ENCODE measurements at places on chromosomes 7 and 10.

DNA sequence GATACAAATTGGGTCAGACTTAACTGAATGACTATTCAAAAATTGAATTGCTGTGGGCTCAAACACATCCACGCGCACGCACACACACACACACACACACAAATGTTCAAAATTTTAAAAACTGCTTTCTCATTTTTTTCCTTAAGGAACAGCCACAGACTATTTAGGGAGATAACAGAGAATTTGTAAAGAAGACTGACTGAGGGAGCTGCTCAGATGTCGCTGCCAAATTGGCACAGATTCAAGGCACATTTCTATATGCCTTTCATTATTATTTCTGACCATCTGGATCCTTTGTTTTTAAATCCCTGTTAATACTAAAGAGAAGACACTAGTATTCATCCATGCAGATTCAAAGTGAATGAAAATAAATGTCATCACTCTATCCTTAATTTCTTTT, 154.8 kb downstream of the DGKB start:
- no peak for DNase-seq

- DNase-seq: no peak
These were observed 421.9 kb downstream of the SORCS3 start for GRCh38 chr10:105062951-105063350.

- no peak for DNase-seq
These were observed 303.0 kb downstream of the MDFIC start for GRCh38 chr7:115224922-115225321.

DNA sequence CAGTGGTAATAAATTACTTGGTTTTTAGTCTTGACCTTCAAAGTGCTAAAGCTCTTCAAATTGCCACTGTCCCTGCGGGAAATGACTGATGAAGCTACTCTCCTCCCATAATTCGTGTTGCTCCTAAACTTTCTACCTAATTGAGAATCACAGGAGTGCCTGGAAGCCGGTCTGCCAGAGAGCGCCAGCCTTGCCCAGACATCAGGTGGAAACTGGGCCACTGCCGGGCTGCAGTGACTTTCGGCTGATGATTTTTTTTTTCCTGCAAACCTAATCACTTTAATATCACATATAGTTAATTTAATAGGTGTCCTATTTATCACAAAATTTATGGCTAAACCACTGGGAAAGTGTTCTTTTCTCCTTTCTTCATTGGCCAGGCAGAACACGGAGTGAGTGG, 59.6 kb upstream of the UBE3C start:
- DNase-seq: no peak

GRCh38 chr7:122064971-122065370, 79.1 kb downstream of the AASS start:
- no peak for DNase-seq

- DNase-seq: no peak
These were observed 33.6 kb upstream of the AGR3 start for GRCh38 chr7:16915405-16915804.

- DNase-seq: no peak
These were observed 604.6 kb downstream of the GRID1 start for GRCh38 chr10:85761906-85762445.

GRCh38 chr7:119969054-119969453, 303.9 kb upstream of the KCND2 start:
- DNase-seq: no peak

GRCh38 chr7:14368285-14368684, 378.8 kb upstream of the ETV1 start:
- DNase-seq: no peak

DNA sequence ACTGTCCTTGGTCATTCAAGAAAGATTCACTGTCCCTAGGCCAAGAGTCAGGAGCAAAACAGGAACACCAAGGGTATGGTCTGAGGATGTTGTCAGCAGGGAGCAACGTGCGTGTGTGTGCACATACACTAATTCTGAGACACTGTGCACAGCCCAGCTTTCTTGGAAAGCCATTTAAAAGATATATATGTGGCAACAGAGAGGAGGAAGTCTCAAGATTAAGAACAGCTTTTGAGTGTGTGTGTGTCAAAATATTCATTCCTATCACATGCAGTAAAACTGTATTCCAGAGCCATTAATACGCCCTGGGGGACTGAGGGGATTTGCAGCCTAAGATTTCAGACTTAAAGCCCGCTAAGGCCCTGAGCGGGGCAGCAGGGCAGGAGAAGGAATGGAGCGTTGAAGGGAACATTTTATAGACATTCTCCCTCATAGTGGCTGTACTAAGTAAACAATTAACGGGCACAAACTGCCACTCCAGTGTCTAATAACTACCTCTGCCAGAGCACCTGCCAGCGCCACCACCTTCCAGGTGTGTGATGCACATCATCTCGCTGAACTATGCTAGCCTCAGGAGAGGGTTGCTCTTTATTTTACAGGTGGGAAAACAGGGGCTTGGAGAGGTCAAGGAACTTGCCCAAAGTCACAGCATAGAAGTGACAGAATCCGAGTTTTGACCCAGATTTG, 2.0 kb downstream of the NOD1 start:
- DNase-seq: no peak

DNA sequence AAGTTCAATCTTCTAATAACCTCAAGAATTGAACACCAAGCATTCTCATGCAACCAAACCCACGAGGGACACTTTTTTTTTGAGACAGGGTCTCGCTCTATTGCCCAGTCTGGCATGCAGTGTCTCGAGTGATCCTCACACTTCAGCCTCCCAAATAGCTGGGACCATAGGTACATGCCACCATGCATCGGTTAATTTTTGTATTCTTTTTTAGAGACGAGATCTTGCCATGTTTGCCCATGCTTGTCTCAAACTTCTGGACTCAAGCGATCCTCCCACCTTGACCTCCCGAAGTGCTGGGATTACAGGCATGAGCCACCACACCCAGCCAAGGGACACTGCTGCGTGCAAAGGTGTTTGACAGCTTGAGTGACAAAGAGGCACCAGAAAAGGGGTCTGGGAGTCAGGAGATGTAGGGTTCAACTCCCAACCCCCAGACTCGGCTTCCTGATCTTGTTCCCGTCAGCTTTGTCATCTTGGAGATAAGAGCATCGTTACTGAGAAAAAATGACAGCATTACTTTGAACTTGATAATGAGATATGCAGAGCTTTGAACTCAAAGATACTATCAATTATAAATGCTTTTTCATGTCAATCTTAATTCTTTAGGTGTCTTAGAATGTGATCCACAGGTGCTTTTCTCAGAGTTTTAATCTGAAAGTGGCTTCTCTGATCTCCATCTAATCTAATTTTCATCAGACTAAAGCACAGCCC, 1.6 kb upstream of the CYTH3 start:
- DNase-seq: no peak

DNA sequence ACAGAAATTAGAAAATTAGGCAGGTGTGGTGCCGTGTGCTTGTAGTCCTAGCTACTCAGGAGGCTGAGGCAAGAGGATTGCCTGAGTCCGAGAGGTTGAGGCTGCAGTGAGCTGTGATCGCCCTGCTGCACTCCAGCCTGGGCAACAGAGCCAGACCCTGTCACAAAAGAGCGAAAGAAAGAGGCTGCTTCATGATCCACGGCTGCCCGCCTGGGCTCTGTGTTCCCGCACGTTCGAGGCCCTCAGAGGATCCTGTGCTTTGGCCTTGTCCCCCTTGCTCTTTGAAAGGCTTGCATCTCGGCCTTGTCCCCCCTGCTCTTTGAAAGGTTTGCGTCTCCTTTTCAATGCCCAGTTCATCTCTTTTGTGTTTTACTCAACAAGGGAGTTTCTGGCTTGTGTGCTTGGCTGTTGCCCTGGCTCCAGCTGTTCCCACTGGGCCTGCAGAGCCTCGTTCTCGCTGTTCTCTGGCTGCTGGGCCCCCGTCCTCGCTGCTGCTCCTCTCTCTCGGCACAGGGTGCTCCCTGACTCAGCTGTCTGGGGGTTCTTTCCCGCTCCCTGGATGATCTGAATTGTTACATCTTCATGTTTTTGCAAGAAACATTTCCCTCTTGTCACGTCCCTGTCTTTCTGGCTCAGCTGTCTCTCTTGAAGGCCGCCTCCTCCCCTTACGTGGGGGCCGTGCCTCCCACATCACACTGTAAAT, 45.1 kb upstream of the INPP5A start:
- no peak for DNase-seq

DNA sequence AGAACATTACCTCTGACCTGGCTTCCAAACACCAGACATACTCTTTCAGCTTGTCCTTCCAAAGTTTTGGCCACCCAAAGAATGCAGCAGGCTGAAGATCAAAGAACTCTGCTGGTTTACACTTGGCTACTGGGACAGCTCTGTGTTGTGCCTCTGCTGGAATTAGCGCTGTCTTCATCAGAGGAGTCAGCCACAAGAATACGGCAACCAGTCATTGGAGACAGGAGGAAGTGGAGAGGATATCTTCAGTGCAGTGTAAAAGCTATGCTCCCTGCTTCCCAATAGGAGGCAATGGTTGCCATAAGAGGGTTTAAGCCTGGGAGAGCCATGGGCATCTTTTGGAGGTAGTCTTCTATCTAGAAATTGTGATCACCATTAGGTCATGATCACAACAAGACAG, 126.7 kb upstream of the WNT16 start:
- no peak for DNase-seq

- DNase-seq: no peak
These were observed 5.3 kb downstream of the ZNF273 start for GRCh38 chr7:64908358-64908757.

- no peak for DNase-seq
These were observed 7.3 kb upstream of the ABLIM1 start for GRCh38 chr10:114665406-114665805.

DNA sequence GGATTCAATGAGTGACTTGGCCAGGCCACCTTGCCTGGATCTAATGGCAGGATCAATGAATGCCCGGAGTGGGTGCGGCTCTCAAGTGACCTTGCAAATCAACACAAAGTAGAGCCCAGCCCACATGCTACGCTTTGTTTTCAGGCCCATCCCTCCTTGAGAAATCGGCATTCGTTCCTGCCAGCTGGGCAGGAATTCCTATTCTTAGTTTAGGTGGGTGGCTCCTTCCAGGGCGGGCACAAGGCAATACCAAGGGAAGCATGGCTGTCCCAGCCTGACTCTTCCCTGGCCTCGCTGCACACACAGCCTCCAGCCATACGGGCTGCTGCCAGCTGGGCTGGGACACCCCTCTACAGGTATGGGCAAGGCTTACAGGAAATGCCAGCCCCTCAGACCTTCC, 119.3 kb downstream of the SH3PXD2A start:
- no peak for DNase-seq

DNA sequence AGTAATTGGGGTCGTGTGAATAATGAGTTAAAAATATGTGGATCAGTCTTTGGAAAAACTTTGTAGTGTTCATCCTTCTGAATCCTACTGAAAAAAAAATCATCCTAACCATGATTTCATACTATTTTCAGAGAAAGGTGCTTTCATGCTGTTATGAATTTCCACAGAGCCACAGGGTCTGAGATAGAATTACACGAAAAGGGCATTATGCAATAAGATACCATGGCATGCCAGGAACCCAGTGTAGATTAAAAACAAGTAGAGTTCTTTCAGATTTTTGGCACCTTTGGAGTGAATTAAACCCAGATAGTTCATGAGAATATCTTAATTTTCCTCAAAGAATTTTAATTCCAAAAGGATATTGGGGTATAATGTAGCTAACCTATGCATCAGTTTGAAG, 47.5 kb upstream of the AGMO start:
- DNase-seq: no peak

- DNase-seq: no peak
These were observed 42.1 kb upstream of the INSIG1 start for GRCh38 chr7:155255621-155256020.

DNA sequence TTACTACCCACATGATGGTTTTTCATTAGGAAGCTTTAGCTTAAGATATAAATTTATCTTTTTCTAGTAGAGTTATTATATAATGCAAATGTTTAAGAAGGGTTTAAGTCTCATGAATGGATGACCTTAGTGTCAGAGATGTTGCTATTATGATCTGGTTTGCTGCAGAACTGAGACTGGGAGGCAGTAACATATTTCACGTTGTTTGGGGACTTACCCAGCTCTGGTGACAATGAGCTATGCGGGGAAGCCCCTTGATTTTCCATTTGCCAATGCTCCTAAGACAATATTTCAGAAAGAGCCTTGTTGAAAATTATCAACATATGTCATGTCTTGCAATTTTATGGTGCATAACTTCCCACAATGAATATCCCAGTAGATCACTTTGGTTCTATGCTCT, 754.6 kb downstream of the REEP3 start:
- DNase-seq: no peak

- DNase-seq: no peak
These were observed 972.5 kb downstream of the LRMDA start for GRCh38 chr10:76403912-76404311.

DNA sequence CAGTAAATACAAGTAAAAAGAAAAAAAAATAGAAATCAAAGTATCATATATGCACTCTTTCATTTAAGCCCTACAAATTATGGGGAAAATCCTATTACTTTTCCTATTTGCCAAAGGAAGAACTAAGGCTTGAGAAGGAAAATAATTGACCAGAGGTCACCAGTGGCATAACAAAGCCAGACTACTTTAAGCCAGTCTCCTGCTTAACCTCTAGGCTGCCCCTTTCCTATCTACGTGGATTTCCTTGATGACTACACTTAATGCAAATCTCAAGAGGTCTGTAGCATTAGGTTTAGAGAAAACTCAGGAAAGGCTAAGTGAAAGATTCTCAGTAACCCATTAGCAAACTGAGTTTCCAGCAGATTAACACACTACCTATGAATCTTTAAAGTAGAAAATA, 49.8 kb downstream of the TPK1 start:
- DNase-seq: no peak

DNA sequence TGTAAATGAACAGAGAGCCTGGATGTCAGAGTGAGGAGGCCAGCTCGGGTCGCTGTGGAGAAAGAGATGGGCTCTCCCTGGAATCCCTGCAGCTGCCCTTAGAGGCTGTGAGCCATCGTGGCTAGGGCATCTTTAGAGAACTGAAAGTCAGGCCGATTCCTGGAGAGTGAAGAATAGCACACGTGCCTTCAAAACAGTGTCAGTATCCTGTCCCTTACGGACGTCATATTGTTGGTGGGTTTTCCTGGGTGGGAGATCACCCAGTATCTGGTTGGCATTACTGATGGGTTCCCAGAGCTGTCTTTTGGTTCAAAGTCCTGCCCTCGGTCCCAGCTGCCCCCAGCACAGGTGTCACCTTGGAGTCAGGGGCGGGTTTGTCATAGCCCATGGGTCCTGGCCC, 25.3 kb downstream of the IKZF1 start:
- no peak for DNase-seq

DNA sequence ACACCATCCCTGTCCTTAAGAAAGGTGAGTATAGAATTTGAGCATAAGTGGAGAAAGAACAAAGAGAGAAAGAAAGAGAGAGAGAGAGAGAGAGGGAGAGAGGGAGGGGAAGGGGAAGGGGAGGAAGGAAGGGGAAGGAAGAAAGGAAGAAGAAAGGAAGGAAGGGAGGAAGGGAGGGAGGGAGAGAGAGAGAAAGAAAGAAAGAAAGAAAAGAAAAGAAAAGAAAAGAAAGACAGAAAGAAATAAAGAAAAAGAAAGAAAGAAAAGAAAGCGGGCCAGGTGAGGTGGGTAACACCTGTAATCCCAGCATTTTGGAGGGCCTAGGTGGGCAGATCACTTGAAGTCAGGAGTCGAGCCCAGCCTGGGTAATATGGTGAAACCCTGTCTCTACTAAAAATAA, 19.9 kb downstream of the CCL24 start:
- DNase-seq: no peak
